CD4-positive, CD25-positive, alpha-beta regulatory T cell (primary cell): ENCODE measurements at places on chromosomes 11 and 22.

DNA sequence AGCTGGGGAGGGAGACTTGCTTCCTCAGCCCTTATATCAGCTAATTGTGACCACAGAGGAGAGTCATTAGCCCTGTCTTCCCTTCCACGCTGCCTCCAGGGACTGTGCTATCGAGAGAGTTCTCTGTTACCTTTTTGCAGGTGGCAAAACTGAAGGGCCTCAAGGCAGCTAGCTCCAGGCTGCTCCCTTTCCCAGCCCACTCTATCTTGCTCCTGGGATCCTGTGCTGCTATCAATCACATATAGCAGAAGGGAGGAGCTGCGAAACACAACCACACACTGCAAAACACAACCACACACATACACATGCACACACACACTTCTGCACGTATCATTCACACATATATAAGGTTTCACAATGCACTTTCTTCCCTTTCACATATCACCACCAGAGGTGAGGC, 205.3 kb upstream of the MTNR1B start:
- DNase-seq: no peak

DNA sequence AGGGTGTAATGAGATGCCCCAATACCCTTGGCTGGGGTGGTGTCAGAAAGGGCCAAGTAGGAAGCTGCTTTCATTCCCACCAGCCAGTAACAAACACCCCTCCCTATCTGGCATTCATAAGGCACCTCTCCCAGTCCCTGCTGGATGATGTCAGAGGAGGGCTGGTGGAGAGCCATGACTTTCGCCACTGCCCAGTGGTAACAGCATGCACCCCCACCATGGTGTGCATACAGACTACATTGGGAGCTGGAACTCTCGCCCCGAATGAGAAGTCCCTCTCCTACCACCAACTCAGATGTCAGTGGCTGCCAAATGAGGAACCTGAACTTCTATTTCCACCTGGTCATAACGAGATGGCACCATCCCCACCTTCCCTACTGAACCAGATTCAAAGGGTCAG, 73.3 kb downstream of the SGSM3 start:
- no peak for DNase-seq

- DNase-seq: no peak
These were observed 2.3 kb upstream of the SYVN1 start for GRCh38 chr11:65136515-65137096.

- no peak for DNase-seq
These were observed 1045.8 kb upstream of the TENM4 start for GRCh38 chr11:80486678-80487077.

DNA sequence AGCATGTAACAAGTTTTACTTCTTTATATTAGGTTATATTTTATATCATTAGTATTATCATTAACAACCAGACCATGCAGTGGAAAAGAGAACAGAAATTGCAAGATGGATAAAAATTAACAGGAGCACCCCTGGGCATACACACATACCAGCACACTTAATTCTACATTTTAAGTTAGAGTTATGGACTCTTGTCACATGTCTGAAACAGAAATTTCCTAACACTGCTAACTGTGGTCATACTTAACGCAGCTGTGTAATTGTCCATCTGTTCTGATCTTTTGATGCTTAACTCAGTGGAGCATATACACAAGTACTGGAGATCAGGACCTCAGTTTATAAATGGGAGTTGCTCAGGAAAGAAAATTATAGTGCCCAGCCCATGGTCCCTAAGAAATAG, 358 bp downstream of the OR52H1 start:
- DNase-seq: no peak

- DNase-seq: no peak
These were observed 13.5 kb downstream of the MYEOV start for GRCh38 chr11:69307421-69307820.

- no peak for DNase-seq
These were observed 36.8 kb upstream of the SMTN start for GRCh38 chr22:31044262-31044861.

DNA sequence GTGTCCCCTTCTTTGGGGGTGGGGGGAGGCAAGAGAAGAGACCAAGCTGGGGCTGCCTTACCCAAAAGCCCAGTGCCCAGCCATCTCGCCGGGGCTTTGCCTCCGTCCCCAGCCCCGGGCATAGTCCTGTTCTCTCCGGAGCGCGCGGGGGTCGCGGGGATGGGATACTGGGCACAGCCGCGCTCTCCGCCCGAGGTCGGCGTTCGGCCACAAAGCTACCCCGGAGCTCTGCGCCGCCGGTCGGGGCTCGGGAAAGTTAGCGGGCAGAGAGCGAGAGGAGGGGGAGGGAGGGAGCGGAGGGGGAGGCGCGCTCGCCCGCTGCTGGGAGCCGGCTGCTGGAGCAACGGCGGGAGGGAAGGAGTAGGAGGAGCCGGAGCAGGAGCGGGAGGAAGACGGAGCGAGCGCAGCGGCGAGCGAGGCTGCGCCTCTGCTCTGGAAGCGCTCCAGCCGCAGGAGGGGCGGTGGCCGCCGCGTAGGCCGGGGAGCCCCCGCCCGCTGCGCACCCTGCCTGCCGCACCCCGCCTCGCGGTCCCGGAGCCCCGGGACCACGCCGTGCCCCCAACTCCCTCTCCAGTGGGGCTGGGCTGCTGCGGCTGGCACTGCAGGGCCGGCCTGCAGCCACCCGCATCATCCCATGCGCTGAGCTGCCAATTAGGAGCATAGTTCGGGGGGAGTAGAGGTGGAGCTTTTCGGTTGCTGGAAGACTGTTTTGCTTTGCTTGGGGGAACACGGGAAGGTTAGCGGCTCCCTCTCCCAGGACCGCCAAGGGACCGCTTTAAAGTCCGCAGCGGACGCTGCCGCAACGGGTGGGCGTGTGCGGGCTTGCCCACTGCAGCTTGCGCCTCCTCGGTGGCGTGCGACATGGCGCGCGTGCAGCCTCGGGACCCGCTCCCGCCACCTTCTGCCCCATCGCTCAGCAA, at the start of gene SCN4B:
TSS of gene SCN4B (minus strand) at position 272 of the 920 bp plus-strand sequence. CDS start at position 122, 150 bp downstream.
- DNase-seq: no peak

DNA sequence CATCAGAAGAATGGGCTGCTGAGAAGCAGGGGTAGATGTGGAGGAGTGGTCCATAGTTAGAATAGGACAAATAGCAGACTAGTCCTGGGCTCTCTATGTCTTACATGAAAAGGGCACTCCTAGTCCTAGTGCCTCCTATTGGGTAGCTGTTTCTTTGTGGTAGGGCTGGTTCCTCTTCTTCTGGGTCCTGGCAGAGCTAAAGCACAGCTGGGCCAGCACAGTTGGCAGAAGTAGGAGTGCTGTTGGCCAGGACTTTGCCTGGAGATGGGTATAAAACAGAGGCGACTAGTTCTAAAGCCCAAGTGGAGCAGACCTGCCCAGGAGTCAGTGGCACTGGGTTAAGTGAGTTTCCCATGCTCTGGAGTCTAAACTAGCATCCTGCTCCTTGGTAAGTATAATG, 55.2 kb downstream of the PPFIBP2 start:
- no peak for DNase-seq

DNA sequence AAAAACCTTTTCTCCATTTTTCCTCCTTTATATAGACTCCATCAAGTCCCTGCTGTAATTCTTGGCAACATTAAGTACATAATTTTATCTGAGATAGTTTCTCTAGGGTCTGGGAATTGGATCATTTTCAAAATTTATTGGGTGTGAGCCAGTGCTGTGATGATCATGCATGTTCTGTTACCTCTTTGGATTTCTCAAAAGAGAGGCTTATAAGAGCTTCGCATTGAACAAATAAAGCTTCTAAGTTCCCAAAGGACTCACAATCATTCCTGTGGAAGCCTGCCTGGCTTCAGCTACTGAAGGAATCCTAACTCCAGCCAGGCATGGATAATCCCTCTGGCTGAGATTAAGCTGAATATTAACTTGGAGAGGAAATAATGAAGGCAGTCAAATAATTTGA, 208.5 kb downstream of the RAB38 start:
- no peak for DNase-seq

- no peak for DNase-seq
These were observed 2.6 kb upstream of the CCDC81 start for GRCh38 chr11:86372041-86372440.

- DNase-seq: no peak
These were observed 133.0 kb upstream of the C11orf58 start for GRCh38 chr11:16605389-16605893.

DNA sequence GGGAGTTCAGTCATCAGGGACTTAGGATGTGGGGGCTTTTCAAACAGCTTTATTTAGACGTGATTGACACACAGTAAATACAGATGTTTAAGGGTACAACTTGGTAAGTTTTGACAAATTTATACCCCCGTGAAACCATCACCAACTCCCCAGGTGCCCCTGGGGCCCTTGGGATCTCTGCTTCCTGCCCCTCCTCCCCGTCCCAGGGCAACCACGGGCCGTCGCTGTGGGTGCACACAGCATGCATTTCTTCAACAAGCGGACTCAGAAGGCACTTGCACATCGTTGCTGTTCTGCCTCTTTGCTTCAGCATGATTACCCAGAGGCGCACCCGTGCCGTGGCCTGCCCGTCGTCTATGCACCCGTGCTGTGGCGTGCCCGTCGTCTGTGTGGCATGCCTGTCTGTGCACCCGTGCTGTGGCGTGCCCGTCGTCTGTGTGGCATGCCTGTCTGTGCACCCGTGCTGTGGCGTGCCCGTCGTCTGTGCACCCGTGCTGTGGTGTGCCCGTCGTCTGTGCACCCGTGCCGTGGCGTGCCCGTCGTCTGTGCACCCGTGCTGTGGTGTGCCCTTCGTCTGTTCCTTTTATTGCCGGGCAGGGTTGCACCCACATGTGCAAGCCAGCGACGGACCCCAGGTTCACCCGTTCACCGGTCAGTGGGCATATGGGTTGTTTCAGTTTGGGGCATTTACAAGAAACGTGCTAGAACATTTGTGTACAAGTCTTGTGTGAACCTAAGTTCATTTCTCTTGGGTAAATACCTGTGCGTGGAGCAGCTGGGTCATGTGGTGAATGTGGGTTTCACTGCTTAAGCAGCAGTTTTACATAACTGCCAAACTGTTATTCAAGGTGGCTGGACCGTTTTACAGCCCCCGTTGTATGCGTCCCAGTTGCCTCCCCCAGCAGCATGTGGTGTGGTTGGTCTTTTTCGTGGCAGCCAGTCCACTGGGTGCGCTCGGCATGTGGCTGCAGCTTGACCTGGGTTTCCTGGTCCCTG, 8.3 kb downstream of the CD81 start:
- DNase-seq: no peak

DNA sequence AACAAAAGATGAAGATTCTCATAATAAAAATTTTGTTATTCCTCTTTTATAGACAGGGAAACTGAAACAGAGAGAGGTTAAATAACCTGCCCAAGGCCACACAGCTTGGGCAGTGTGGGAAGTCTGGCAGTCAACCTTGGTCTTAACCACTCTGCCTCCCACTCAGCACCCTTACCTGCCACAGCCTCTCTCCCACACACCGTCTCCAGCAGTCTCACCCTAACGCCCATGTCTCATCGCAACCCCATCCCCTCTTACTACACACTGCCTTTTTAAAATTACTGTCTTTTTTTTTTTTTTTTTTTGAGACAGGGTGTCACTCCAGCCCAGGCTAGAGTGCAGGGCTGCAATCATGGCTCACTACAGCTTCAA, 25.0 kb downstream of the ARRB1 start:
- DNase-seq: no peak

GRCh38 chr22:48242461-48242864, 1480.0 kb downstream of the TBC1D22A start:
- DNase-seq: no peak

GRCh38 chr11:129023968-129024676, 81.5 kb upstream of the TP53AIP1 start:
- peak; percentile 16 for DNase-seq

DNA sequence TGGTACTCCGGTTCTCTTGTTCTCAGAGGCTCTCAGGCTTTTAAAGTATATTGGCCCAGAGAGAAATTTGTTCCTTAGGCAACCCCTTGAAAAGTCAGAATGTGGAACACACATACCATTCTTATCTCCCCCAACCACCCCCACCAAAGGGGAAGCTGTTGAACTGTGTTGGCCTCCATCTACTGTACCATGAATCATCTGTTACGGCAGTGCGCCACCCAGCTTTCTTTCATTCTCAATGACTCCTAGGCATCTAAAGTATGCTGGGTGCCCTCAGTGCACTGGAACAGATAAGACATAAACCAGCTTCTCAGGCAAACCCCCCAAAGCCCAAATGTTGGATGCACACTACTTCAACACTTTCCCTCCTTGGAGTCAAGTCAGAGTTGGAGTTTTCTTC, 696.2 kb upstream of the TENM4 start:
- DNase-seq: no peak

DNA sequence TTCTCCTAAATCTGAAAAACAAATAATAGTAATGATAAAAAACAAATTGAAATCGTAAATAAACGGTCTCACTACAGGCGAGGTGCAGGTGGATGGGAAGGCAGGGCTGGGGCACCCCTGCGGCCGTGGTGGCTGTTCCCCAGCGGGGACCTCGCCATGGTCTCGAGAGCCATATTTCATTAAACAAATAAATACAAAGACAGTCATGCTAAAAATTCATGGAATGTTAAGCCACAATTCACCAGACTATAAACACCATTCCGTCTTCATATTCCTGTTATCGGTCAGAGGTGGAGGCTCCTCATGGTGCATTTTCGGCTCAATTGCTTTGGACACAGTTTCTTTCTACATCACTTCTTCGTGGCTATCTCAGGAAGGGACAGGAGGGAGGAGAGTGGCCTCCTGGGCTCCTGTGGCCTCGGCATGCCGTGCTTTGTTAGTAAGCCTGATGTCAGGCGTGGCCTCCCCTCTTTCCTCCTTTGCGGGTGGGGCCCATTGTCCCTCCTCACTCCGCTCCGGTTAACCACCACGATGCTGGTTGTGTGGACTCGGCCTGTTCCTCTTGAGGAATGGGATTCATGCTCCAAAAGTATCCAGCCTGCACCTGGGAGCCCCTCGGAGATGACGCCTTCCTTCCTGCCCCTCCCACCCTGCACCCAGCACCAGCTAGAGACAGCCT, 16.1 kb upstream of the BRSK2 start:
- DNase-seq: no peak

- DNase-seq: no peak
These were observed 59.4 kb downstream of the MICAL2 start for GRCh38 chr11:12169822-12170221.

DNA sequence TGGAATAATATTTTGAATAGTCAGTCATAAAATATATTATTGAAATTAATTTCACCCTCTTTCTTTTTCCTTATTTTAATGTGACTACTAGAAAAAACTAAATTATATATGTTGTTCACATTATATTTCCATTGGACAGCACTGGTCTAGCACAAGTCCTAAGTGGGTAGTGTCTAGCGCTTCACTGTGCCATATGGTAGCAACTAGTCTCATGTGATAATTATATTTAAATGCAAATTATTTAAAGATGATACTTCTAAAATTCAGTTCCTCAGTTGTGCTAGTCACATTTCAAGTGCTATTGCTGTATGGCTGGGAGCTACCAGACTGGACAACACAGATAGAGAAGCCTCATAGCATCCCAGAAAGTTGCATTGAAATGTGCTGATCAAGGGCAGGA, 19.1 kb upstream of the LDLRAD3 start:
- DNase-seq: no peak
